Stomach (tissue), 19 donors: ENCODE measurements at places on chromosomes 16 and 17. TPM values are rescaled to one million over a fixed set of nuclear protein-coding genes. Genes with fewer than 3 reads are reported as not detected.

Gene LASP1
- 93.8 TPM for total RNA-seq

Gene TBC1D3C
- total RNA-seq: not detected

Gene HOXB9
- not detected for total RNA-seq

Gene EPN3
- 117 TPM for total RNA-seq

Gene SPN
- total RNA-seq: 9.4 TPM

Gene ABCC1
- 105 TPM for total RNA-seq

Gene MEOX1
- total RNA-seq: not detected

Gene TEX19
- total RNA-seq: not detected

Gene SOX15
- total RNA-seq: not detected

Gene FNDC8
- total RNA-seq: not detected

Gene MPO
- total RNA-seq: 7.7 TPM

Gene CDH5
- 26.3 TPM for total RNA-seq

Gene TNFSF12
- total RNA-seq: 37.2 TPM

Gene ARL4D
- total RNA-seq: 11.2 TPM

Gene CHAD
- total RNA-seq: not detected

Gene CCDC43
- 29.7 TPM for total RNA-seq

Gene CD300E
- total RNA-seq: not detected

Gene TMEM235
- not detected for total RNA-seq

Gene SLC26A11
- 2.3 TPM for total RNA-seq

Gene MAPK7
- total RNA-seq: 221 TPM

Gene PRAC1
- total RNA-seq: not detected

Gene SMIM5
- 3.6 TPM for total RNA-seq

Gene C1QTNF1
- 20.3 TPM for total RNA-seq

Gene CSH2
- total RNA-seq: not detected

Gene PRDM7
- not detected for total RNA-seq

Gene TAT
- not detected for total RNA-seq

Gene GNAO1
- 10.3 TPM for total RNA-seq

Gene PIPOX
- total RNA-seq: 1.8 TPM

Gene KRT31
- not detected for total RNA-seq

Gene ACLY
- 61.9 TPM for total RNA-seq

Gene MT1G
- total RNA-seq: 605 TPM

Gene SLC5A11
- not detected for total RNA-seq

Gene RAMP2
- not detected for total RNA-seq

Gene TM4SF5
- 199 TPM for total RNA-seq
